Cardiac septum (tissue), 1 donor: ENCODE measurements at places on chromosomes 6 and 20. TPM values are rescaled to one million over a fixed set of nuclear protein-coding genes. Genes with fewer than 3 reads are reported as not detected.
A peak's percentile ranks its signal among the peaks of the same experiment; 100 is the strongest.

Gene PRSS16
- total RNA-seq: not detected

Gene AP5S1
- total RNA-seq: 12.5 TPM

DNA sequence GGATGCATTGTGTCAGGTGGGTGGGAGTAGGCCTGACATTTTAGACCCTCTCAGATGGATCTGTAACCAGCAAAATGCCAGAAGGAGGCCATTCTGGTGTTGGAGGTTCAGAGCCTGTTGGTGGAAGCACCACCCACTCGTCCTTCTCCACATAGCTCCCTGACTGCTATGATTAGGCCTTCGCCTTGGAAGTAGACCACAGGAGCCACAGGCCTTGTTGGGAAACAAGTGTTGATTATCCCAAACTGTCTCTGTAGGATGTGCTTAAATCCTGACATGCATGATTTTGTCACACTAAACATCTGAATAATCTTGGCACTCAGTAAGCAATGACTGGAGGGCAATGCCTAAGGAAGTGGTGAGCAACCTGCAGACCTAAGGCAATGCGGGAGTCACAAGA, 117.2 kb upstream of the LY86 start:
- DNase-seq: no peak

DNA sequence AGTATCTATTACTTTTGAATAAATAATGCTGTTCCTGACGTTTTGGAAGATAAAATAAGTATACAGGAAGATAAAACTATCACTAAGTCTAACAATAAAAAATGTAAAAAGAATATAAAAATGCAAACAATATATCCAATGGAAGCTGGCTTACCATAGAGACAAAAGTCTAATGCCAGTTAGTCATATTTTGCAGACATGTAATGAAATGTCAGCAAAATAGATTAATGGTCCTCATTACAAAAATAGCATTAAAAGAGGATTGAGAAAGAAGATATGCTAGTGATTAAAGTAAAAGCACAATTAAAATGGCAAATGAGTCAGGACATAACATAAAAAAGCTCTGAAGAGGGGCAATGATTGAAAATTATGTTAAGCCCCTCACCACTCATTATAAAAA, 265.0 kb downstream of the MMUT start:
- no peak for DNase-seq

- DNase-seq: no peak
These were observed 60.6 kb downstream of the ANKS1A start for GRCh38 chr6:34949636-34950035.

- DNase-seq: no peak
These were observed 56.6 kb upstream of the ERVFRD-1 start for GRCh38 chr6:11168091-11168635.

Gene AFDN
- 67.1 TPM for total RNA-seq

- DNase-seq: peak; percentile 67
These were observed 102.6 kb downstream of the TOX2 start for GRCh38 chr20:44017211-44017610.

DNA sequence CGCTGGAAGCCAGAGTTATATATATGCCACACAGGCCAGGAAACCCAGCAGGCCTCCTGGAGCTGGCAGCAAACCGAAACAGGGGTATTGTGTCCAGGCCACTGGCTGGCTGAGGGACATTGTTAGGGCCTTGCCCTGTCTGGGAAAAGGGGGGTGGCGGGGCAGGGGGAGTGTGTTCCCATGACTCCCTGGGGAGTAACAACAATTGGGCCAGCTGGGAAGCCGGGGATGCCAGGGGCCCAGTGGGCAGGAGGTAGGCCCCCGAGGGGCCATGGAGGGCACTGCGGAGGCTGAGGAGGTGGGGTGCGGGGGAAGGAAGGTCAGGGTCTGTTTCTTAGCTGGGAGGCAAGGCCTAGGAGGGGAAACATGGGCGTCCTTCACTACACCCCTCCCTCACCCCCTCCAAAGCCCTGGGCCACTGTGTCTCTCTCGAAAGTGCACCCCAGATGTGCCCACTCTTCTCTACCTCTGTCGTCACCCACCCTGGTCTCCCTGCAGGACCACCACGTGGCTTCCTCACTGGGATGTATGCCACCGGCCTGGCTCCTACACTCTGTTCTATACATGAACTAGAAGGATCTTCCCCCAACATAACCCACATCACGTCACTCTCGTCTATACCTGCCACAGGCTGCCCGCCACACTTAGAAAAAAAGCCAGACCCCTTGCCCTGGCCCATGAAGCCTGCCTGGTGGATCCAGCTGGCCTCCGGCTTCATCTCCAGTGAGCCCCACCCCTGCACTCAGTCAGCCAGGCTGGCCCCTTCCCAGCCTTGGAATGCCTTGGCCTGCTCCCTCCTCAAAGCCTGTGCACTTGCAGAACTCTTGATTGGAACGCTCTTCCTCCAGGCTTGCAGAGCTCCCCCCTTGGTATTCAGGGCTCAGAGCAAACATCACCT, 7.8 kb upstream of the E2F1 start:
- no peak for DNase-seq

- no peak for DNase-seq
These were observed 53.9 kb downstream of the PXDC1 start for GRCh38 chr6:3697609-3698008.

DNA sequence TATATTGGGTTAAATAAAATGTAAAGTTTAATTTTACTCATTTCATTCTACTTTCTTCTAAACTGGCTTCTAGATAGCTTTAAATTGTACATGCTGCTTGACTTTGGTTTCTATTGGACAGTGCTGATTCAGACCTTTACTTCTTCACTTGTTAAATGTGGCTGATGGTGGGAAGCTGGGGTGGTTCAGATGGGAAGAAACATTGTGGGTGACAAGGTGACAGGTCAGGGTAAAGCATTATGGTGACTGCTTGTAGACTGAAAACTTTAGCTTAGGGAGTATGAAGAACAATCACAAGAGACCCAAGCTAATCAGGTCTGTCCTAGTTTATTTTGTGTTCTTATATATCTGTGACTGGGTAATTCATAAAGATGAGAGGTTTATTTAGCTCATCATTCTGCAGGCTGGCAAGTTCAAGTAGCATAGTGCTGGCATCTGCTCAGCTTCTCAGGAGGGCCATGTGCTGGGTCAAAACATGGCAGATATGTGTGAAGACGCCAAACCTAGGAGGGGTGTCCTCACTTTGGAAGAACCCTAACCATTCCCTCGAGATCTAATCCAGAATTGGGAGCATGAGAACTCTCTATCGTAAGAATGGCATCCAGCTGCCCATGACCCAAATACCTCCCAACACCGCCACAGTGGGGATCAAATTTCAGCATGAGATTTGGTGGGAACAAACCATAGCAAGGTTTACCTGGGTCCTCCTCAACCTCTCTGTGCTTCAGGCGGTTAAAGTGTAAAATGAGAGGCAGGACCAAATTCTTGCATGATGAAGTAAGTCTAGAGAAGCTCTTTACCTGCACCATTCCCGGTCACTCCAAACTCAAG, 102.8 kb downstream of the FYN start:
- DNase-seq: no peak

Gene PARD6B
- total RNA-seq: 3.7 TPM

Gene KHDRBS2
- total RNA-seq: 0.16 TPM

DNA sequence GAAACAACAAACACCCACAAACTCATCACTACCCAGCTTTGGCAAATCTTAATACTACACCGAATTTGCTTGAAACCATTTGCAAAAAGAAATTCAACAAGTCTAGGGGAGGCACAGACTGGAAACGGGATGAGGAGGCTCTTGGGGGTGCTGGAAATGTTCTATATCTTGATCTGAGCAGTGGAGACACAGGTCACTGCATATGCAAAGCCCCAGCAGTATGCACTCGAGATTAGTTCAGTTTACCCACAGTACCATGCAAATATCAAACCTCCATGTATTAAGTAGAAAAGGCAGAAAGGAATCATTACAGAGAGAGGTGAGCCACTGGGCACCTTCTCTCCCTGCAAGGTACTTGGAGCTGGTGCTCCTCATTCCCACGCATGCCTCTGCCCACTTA, 75.9 kb downstream of the PREX1 start:
- no peak for DNase-seq

DNA sequence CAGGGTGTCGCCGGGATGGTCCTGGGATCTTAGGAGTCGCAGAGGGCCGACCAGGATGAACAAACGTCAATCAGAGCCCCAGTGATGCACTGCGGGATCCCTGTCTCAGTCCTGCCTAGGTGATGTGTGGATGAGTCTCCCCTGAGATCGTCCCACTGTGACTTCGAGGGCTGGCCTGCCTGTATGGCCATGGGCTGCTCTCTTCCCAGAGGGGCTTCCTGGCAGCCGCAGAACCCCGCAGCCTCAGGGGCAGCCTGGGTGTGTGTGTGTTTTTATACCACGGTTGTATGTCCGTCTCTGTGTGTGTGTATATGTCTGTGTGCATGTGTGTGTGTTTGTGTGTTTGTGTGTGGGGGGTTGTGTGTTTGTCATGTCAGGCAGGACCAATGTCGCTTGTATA, 111.6 kb downstream of the MYLK4 start:
- DNase-seq: no peak

- DNase-seq: no peak
These were observed at the start of gene WFDC12 for GRCh38 chr20:45124365-45124764. Gene WFDC12, minus strand, starts transcription at chr20:45124465. Its CDS starts 18 bp downstream, at chr20:45124447.

DNA sequence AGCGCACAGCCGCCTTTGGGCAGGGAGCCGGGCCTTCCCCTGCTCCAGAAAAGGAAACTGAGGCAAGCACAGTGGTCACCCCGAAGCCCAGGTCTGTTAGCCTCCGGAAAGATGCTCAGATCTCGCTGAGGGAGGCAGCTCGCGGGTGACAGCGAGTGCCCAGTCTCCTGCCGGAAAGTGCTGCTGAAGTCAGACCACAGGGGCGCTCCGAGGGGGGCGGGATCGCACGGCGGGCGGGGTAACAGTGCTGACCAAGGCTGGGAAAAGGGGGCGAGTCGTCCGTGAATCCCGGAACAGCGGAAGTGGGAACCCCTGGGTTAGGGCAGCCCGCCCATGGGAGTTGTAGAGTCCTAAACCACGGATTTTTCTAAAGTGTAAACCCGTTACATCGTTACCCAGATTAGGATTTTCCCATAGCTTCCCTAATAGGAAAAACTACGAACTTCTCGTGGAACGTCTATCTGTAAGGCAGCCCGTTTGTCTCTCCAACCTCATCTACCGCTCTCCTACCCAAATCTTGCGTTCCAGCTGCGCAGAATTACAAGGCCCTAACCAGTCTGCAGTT, 504 bp downstream of the VPS16 start:
- peak; percentile 88 for DNase-seq

DNA sequence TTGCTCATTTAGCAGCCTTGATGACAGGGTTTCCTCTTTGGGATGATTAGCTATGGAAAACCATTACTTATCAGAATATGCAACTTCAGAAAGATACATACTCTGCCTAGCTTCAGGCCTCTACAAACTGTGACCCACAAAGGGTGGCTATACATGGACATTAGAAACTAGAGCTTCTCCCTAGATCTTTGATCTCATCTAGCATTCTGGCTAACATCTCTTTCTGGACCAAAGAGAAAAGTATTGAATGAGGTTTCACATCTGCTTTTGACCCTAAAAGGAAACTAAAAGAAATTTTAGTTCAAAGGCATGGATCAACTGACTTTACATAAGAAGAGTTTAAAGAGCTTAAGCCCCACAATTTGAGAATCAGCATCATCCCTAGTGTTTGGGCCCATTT, 12.4 kb upstream of the HMGN3 start:
- no peak for DNase-seq

DNA sequence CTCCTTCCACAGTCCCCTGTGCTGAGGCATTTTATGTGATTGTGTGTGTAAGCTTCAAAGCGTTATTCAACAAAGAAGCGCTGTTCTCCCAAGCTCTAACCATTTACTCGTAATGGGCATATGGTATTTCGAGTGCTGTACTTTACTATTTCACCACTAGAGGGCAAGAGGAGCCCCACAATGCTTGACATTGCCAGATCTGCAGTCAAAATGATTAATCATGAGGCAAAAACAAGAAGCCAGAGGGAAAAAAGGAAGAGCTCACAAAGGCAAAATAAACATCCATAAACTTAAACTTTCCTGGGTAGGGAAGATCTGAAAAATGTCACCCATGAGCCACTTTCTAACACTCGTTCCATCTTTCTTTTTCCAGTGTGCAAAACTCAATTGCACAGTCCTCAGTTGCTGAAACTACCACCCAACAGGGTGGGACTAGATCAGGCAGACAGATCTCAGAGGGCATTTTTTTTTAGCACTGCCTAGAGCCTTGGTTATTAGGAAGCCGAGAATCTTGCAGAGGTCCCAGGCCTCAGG, 215.0 kb upstream of the PLCB4 start:
- DNase-seq: no peak

DNA sequence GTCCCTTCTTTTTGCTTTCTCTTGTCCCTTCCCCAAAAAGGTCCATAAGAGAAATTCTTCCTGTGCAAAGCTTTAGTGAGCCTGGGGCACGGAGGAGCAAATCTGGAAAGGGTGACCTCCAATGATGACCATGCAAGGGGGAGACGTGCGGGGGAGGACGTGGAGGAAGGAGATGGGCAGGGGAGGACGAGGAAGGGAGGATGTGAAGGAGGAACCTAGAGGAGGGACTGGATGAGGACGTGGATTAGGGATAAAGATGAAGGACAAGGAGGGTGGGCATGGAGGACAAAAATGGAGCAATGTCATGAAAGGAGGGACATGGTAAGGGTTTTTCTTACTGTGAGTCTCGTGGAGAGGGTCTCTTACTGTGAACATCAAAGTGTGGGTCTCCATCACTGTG, 139.5 kb downstream of the ERMARD start:
- DNase-seq: no peak

- no peak for DNase-seq
These were observed 112.7 kb upstream of the PRL start for GRCh38 chr6:22409486-22409885.

Gene GABBR1
- total RNA-seq: 29.5 TPM

DNA sequence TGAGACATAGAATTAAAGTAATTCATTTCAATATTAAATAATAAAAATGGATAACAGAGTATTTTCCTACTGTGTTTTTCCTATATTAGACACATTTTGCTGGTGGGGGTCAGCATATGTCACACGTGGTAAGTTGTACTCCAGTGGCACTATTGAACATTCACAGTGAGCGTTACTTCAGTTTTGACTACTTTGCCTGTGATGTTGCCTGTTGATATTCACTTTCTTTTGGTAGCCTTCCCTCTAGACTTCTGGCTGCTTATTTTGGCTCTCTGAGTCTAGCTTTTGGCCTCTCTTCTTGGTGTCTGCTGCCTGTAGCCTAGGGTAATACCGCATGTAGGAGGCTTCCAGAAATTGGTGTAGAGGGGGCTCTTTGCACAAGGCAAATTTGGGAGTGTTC, 64.4 kb upstream of the TFB1M start:
- DNase-seq: no peak

- DNase-seq: peak; percentile 92
These were observed 22.7 kb upstream of the RNF24 start for GRCh38 chr20:4038047-4038459.

Gene PRL
- not detected for total RNA-seq

GRCh38 chr6:14509120-14509519, 391.5 kb downstream of the CD83 start:
- DNase-seq: no peak

DNA sequence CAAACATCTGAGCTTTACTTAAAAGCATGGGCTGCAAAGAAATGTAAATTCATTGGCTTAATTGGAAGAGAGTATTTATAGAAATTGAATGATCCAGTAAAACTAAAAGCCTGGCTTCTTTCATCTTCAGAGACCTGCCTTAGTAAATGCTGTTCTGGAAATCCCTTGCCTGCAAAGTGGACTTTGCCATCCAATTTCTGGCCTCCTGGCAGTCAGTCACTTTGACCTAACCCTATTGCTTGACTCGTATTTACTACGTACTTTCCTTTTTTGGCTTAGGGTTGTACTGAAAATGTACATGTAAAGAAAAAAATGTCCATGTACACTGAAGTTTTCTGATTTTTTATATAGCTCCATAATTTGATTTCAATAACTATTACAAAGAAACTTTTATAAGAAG, 47.1 kb downstream of the E2F3 start:
- DNase-seq: no peak

Gene ME1
- 17.9 TPM for total RNA-seq

GRCh38 chr6:42572523-42572922, 8.7 kb downstream of the UBR2 start:
- no peak for DNase-seq
